ENCODE measurements at places on chromosomes 4 and X.

GRCh38 chr4:93342738-93343137, 485.8 kb upstream of the ATOH1 start:
- DNase-seq: no peak

DNA sequence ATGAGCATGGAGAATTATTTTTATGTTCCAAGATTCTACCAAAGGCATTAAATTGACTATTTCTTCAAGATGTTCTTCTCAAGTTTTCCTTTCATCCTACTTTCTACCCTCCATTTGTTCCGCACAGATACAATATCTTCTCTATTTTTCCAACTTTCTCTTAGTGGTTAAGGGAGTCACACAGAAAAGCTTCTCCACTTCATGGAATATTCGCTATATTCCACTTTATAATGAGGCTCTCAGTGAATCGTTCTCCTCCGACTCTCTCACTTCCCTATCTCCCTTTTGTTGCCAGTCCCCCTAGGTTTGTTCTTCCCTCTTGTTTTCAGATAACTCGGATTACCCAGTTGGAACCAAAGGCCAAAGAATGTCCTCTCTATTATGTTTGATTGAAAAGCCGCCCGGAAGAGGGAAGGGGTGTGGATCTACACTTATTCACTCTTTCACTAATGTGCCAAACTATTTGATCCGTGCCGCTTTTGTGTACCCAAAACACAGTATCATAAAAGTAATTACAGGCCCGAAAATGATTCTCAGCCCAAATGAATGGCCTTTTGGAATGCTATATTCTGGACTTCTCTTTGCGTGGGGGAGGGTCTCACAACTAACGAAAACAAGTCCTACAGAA, 1.2 kb downstream of the SH3D19 start:
- no peak for DNase-seq

- no peak for DNase-seq
These were observed 60.7 kb upstream of the ALB start for GRCh38 chr4:73343432-73343831.

GRCh38 chrX:80014141-80014940, at the start of gene TBX22:
Gene TBX22, plus strand, starts transcription at chrX:80014753. Its CDS starts 7,517 bp downstream, at chrX:80022270.
- DNase-seq: no peak

GRCh38 chr4:56804551-56804950, 16.9 kb downstream of the SPINK2 start:
- DNase-seq: no peak

- DNase-seq: peak; percentile 80
These were observed 76.1 kb downstream of the ARHGAP6 start for GRCh38 chrX:11589641-11590040.

DNA sequence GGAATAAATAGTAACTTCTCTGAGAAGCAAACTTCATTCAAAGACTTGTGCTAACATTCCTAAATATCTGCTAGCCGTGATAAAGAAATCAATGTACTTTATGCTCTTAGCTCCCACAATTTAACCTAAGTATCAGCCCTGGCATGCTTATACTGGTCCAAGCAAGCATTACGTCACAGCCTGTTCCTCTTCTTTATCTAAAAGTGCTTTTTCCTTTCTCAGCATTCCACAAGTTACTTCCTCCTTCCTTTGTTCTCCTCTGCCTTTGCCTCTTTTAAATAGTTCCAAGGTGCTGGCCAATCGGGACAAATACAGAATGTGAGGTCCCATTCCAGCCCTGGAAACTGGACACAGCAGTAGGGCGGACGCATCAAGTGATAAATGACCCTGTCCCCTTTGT, 249.6 kb downstream of the DHRSX start:
- no peak for DNase-seq

- DNase-seq: no peak
These were observed 500.2 kb downstream of the IDS start for GRCh38 chrX:149004936-149005335.

GRCh38 chr4:1451106-1451751, 45.0 kb upstream of the NKX1-1 start:
- no peak for DNase-seq

DNA sequence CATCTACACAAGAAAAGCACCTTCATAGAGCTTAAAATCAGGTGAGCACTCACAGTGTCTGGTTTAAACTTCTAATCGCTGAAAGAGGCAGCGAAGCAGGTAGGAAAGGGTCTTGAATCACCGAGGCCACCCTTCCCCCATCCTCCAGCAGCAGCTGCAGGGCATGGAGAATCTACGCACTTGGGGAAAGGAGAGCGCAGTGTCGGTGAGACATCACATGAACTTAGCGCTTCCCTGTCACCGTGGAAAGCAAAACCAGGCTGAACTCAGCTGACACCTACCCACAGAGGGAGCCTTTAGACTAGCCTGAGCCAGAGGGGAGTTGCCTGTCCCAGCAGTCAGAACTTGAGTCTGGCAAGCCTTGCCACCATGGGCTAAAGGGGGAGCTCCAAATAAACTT, 197.2 kb upstream of the ZFP42 start:
- DNase-seq: no peak

GRCh38 chr4:25938787-25939186, 24.8 kb downstream of the SMIM20 start:
- peak; percentile 95 for DNase-seq

- no peak for DNase-seq
These were observed 83.4 kb downstream of the MSN start for GRCh38 chrX:65750674-65751469.

DNA sequence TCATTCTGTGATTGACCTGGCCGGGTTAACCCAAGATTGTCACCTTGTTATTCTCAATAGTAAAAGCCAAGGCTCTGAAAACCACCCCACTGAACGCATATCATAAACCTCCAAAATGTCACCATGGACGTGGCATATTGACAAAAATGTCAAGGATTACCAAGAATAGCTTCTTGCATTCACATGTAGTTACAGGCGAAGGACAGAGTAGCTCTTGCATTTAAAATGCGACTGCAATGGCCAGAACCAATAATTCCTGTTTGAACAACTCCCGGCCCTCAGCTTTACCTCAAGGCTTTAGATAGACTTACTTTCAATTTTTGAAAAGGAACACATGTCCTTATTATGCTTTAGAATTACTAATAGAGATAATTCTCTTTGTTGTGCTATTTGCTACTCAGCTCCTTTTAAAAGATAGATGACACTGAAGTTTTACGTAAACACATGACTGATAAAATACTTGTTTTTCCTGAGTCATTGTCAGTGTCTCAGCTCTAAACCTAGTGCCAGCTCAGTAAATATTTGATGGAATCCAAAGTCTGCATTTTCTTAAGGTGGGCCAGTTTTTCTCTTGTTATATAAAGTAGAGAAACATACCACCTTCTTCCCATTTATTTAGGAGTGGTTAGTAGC, 66.3 kb downstream of the CLDN34 start:
- DNase-seq: no peak

GRCh38 chr4:37601531-37601930, 84.6 kb downstream of the RELL1 start:
- peak; percentile 75 for DNase-seq

GRCh38 chr4:119834906-119835612, 206.5 kb upstream of the PDE5A start:
- no peak for DNase-seq

DNA sequence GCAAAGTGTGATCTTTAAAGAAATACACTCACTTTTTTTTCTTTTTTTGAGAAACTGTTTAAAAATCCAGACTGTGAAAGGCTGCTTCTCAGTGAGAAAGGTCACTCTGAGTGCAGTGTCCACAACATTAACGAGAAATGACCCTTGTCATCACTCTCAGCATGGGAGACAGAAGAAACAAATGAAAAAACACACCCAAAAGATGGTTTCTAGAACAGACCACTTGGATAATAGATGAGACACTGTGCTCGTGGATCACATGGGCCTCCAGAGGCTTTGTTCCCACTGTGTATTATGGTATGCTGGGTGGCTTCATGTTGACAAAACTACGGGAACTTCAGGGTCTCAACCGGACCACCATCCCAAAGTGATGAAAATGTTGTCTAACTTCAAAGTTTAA, 64.9 kb downstream of the NEUROG2 start:
- DNase-seq: no peak

DNA sequence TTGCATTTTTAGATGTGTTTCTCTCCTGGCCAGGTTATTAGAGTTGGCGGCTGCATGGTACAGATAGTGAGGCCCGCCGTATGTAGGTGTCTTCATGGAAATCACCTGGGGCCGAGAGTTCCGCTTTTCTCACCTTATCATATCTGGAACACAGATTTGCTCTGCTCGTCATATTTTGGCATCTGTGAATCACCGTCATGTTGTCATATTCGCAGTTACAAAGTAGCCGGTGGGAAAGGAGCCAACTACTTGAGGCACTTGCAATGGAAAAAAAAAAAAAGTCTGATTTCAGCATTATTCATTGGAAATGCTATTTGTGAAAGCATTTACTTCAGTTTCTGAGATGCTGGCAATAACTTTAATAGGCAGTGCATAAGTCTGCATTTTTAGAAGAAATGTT, 1715.2 kb upstream of the TENM3 start:
- DNase-seq: no peak

DNA sequence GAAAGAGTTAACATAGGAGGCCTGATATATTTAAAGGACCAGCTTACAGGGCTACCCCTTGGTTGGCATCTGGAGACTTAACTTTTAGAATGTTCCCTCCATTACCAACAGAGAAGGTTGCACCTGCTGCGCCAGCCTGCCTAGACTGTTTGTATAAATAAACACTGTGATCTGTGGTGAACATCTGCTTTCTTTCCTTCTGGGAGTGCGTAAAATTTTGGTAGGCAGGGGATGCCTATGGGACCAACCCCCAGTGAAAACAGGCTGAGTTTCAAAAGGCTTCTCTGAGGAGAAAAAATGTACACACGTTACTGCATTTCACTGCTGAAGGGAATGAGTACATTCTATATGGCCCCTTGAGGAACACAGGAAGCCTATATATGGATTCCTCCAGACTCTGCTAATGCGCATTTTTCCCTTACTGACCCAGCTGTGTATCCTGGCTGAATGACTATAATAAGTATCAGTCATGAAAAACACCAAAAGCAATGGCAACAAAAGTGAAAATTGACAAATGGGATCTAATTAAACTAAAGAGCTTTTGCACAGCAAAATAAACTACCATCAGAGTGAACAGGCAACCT, 13.8 kb downstream of the CENPC start:
- DNase-seq: no peak

DNA sequence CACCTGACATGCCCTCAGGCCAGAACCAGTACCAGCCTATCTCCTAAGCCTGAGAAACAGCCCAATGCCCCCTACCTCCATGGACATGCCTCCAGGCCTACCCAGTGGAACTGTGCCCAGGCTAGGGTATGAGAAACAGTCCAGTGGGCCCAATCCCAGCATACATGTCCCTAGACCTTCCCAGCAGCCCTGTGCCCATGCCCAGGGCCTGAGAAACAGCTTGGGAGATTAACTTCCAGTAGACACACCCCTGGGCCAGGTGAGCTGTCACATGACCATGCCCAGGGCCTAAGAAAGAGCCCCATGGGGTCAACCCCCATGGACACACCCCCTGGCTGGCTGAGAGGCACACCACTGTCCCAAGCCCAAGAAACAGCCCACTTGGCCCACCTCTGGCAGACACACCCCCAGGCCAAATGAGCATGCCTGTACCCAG, 78.8 kb downstream of the CBR4 start:
- no peak for DNase-seq

DNA sequence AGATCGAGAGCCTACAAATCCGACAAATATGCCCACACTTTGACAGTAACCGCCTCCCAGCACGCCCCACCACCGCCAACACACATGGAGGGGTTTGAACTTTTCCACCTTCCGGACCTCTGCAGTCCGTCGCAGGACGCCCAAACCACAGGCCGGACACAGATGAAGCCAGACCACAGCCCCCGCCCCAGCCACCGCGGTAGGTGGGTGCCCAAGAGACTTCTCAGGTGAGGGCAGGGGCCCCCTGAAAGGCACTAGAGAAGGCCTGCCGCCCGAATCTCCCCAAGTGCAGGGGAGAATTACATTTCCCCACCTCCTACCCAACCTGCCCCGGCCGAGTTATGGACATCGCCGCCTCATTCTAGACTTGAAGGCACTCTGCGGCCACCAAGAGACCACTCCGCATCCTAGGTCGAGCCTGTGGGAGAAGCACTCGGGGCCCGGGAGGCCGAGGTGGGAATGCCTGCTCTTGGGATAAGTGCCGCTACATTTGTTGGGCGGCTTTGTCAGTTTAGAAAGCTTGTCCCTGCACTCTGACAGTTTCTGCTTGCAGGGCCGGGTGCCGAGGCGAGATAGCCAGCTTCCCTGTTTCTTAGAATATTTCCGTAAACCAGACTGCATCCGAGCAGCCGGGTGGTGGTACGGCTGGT, 21.5 kb downstream of the HAND2 start:
- DNase-seq: no peak

- DNase-seq: no peak
These were observed 42.0 kb downstream of the FAM149A start for GRCh38 chr4:186146458-186146857.

All from inflammatory macrophage treated with lipopolysaccharide for 1 hour (primary cell).